ENCODE measurements at places on chromosomes 7 and 10. TPM values are rescaled to one million over a fixed set of nuclear protein-coding genes. Genes with fewer than 3 reads are reported as not detected.

GRCh38 chr10:16521311-16522016 is at the start of gene C1QL3:
C1QL3 (minus strand) TSS chr10:16521879; CDS start chr10:16521065, 814 bp downstream.
- no peak for DNase-seq

Gene H2BK1
- total RNA-seq = not detected

Gene CHAT
- not detected for total RNA-seq

GRCh38 chr10:94036766-94037033 is 43.0 kb downstream of the PLCE1 start:
- no peak for DNase-seq

GRCh38 chr7:47572939-47573757 is 8.8 kb downstream of the TNS3 start:
- no peak for DNase-seq

DNA sequence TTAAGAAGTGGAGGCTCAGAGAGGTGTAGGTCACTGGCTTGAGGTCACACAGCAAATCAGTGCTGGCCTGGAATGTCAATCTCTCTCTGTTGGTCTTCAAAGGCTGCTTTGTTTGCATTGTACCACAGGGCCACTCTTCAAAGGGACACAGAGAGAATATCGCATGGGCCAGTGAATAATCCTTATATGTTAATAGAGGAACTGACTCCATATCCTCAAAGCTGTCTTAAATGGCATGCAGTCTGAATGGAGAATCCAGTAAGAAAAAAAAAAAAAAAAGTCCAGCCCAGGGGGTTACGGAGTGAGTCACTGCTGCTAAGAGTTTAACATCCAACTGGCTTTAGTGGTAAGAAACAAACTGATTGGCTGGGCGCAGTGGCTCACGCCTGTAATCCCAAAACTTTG is 54.1 kb downstream of the NRAP start:
- no peak for DNase-seq

DNA sequence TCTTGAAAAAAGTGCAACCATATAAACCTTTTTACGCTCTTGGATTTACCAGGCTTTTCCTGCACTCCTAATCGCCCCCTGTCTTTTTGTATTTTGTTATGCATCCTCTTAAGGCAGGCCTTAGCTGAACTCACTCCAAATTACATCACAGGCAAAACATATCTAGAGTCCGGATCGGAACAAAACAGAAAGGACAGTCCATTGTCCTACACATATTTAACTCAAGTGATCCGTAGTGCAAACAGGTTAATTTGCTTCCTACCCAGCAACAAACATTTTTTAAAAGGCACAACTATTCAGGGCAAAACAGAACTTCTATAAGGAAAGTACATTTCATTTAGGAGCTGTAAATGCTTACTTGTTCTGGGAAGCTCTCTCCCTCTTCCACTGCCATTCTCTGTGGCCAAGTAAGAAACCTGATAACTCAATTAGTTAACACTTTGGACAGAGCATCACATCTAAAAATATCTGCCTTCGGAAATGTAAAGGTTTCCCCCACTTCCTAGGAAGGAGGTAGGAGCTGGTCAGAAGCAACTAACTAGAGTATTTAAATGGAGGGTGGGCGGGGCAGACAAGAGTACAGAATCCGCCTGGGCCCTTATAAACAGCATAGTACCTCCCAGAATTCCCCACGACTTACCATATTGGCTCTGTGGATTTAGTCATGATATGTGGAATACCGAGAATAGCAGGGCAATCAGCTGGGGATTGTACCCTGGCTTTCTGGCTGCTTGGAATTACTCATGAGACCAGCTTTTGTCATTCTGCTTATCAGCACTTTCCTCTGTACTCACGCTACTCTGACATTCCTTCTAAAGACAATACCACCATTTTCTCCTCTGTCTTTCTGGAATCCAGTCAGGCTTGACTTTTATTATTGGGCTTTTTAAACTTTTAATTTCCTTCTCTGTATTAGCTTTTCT is 89.5 kb downstream of the ANK3 start:
- no peak for DNase-seq

- no peak for DNase-seq
Measured at GRCh38 chr7:121909716-121910345, 36.9 kb downstream of the PTPRZ1 start.

Gene PLPP4
- total RNA-seq = not detected

GRCh38 chr7:73532224-73532623 is 10.1 kb upstream of the BAZ1B start:
- no peak for DNase-seq

- no peak for DNase-seq
Measured at GRCh38 chr10:36669615-36670352, 455.6 kb upstream of the ANKRD30A start.

Gene PCLO
- 3.3 TPM for total RNA-seq
